Stimulated activated CD8-positive, alpha-beta memory T cell treated with anti-CD3 and anti-CD28 coated beads, Interleukin-15, amount 100 ng/mL, for 4 hours (primary cell): ENCODE measurements at places on chromosomes 7 and 10.

DNA sequence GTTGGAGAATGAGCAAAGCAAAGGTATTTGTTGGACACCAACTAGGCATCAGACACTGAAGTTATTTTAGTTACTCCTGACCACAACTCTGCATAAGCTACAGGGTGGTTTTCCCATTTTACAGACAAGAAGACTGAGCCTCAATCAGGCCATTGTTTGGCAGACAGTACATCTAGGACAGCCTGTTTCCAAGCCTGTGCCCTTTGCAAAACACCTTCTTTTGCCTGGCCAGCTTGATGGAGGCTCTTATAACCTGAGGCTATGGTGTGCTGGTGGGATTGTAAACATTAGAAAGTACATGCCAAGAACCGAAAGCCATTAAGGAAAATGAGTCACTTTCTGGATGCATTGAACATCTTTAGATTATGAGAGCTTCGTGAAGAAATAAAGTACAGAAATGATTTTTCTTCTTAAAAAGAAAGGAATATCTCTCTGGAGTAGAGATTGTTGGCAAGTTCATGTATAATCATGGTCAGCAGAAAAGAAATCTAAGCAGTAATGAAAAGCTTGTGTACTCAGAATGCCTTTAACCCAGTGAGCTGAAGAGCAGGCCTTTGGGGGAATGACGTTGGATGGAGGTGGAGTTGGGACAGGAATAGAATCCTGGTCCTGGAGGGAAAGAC, 140.6 kb downstream of the KIAA1217 start:
- DNase-seq: no peak

- no peak for DNase-seq
Measured at GRCh38 chr7:141042222-141043193, 27.8 kb upstream of the MRPS33 start.

GRCh38 chr10:132448248-132448731, 51.3 kb downstream of the PWWP2B start:
- DNase-seq: peak; percentile 24

DNA sequence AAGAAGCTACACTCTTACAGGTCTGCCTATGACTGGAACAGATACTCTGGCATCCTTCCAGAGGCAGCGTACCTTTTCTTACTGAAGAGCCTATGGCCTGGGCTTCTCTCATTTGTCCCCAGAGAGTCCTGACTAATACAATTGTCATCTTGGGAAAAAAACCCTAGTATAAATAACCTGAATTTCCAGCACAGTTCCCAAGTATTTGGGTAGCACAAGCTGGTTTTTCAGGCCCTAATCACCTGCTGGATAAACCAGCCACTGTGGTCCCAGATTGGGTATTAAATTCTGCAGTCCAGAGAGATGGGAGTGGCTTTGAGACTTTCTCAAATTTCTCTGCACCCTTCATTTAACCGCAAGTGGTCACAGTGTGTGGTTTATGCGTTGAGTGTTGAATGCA, 186.8 kb upstream of the NEBL start:
- DNase-seq: no peak

- no peak for DNase-seq
Measured at GRCh38 chr7:53476566-53476965, 441.1 kb downstream of the POM121L12 start.
